AG09319 (cell line): ENCODE measurements at places on chromosomes 5 and 9.

DNA sequence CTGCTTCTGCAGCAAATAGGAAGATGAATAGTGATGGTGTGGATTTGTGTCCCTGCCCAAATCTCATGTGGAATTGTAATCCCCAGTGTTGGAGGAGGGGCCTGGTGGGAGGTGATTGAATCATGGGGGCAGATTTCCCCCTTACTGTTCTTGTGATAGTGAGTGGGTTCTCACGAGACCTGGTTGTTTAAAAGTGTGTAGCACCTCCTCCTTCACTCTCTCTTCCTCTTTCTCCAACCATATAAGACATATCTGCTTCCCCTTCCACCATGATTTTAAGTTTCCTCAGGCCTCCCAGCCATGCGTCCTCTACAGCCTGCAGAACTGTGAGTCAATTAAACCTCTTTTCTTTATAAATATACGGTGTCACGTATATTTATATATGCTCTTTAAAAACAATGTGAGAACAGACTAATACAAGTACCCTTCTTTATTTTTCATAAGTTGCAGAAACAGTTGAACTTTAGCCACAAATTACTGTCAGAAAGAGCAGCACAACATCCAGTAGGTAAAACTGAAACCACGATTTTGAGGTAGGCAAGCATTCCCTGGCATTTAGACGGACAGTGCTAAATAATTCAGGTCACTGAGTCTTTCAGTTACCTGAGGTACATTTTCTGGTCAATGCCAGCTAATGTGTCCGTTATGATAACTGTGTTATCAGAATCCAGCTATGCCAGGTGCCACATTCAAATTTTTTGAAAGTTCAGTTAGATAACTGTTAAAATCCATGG is 79.3 kb upstream of the SPEF2 start:
- no peak for DNase-seq

GRCh38 chr9:112233769-112234168 is 58.7 kb upstream of the SUSD1 start:
- DNase-seq: peak; percentile 32

GRCh38 chr5:90590-91547 is 1.1 kb upstream of the PLEKHG4B start:
- no peak for DNase-seq

- DNase-seq: no peak
These were observed 8.0 kb downstream of the B4GALT1 start for GRCh38 chr9:33158843-33159776.

GRCh38 chr5:164377746-164378145 is 872.3 kb downstream of the MAT2B start:
- DNase-seq: no peak

DNA sequence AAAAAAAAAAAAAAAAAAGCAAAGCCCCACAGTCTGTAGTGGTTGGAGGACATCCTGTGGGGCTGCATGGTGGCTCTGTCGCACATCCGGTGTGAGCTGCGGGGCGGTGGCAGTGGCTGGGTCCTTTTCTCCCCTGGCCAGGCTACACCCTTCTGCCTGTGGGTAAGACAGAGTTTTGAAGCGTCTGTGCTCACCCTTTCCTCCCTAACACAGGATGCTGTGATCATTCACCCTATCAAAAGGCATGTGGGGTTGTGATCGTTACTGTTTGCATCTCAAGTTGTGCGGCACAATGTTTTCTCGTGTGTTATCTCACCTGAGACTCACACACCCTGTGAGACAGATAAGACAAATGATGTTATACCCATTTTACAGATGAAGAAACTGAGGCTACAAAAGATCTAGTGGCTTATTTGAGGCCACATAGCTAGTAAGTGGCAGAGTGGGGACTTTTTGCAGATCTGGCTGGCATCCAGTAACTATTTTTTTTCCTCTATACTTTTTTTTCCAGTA is 17.5 kb downstream of the IRF1 start:
- DNase-seq: no peak

DNA sequence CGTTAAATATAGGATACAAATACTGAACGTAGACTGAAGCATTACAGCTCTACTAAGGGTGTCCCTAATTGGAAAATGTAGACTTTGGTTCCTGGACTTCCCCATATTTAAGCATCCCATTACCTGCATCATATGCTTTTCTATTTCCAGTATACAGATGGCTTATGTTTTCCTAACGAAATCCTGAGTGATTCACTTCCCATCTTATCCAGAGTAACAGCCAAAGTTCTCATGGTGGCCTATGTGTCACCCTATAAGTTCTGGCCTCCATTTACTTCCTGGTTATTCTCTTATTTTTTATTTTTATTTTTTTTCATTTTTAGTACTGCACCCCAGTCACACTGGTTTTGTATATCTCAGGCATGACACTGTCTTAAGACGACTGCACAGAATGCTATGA is 552.3 kb downstream of the PRDM9 start:
- DNase-seq: no peak

DNA sequence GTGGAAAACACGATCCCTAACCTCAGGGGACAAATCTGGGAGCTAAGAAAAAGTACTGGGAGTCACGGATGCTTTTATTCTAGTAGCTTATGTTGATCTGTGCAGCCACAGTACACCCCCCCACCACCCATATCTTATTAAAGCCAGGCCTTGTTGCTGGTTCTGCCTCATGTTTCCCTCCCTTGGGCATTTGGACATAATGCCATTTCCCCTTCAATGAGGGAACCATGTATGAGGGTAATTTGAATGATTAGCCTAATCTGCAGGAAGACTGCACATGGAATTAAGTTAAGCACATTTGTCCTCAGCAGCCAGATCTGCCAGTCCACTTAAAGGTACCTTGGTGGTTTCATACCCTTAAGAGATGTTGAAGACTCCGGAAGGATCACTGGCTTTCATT is 102.0 kb downstream of the ARHGAP26 start:
- no peak for DNase-seq

DNA sequence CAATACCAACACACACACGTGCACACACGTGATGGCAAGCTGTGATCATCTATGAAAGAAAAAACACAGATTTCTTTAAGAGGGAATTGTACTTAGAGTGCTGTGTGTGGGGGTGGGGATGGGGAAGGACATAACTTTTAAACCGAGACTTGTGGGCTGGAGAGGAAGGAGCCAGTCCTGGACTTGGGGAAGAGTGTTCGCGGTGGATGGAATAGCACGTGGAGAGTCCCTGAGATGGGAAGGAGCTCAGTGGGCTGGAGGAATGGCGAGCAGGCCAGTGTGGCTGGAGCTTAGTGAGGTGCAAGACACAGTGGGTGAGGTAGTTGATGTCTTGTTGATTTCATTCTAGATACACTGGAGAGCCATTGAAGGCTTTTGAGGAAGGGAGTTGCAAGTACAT is 78.5 kb downstream of the RGS3 start:
- DNase-seq: no peak

GRCh38 chr5:113264046-113264445 is 170.7 kb downstream of the TSSK1B start:
- no peak for DNase-seq

DNA sequence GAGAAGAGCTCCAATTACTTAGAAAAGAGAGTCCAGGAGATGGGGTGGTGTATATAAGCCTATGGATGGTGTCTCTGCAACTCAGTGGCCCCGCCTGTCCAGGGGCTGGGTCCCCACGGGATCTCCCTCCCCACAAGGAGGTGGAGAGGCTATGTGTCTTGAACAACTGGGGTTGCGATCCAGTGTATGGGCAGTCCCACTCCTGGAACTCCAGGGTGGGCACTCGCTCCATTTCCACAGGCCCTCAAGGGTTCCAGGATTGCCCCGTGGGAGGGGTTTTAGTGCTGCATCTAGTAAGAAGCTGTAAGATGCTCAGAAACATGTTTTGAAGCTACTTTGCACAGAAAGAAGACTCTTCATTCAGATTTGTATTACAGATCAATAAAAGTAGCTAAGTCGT is 558 bp upstream of the SMAD5 start:
- DNase-seq: no peak

DNA sequence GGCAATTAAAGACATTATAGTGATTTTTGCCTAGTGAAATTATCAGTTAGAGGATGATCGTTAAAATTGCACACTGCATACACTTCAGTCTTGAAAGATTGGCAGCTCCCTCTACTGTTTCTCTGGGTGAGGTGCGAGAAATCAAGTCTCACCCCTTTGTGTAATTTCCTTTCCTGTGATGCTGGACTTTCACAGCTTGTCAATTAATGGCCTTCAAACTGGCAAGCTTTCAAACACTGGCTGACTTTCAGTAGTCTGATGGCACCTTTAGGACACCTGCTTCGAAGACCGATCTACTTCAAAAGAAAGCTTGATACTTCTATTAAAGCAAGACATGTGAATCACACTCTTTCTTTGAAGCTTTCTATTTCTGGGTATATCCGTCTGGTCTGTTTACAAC is 706.7 kb upstream of the PTPRD start:
- no peak for DNase-seq

- DNase-seq: no peak
These were observed 12.0 kb upstream of the B4GALT1 start for GRCh38 chr9:33178972-33179697.

DNA sequence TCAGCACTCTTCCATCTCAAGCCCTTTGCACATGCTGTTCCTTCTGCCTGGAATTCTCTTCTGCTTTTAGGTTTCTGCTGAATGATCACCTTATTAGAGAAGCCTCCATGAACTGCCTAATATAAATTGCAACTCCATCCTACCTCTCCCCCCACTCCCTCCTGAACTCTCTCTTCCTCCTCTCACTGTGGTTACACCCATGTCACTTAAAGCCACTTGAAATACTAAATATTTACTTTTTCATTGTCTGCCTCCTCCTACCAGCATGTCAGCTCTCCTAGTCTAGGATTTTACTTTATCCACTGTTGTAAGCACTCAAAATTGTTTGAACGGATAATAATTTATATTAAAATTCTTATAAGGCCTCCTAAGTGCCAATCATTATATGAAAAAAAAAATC is 43.8 kb downstream of the ACTL7B start:
- DNase-seq: no peak

- no peak for DNase-seq
These were observed 44.1 kb upstream of the RXRA start for GRCh38 chr9:134282138-134282650.

DNA sequence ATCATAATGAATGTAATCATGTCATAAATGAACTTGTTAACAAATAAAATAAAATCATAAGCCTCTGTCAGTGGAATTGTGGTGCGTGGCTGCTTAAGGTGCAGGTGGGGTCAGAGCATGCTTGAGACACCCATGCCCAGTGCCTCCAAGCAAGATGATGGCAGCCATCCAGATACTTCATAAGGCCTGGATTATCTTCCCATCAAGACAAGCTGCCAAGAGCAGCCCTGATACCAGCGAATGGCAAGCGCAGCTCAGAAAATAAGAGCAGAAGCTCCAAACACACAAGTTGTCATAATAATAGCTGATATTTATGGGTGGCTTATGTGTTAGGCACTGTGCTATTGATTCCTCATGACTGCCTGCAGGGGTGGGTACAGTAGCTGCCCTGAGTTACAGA is 21.8 kb upstream of the LMX1B start:
- no peak for DNase-seq

DNA sequence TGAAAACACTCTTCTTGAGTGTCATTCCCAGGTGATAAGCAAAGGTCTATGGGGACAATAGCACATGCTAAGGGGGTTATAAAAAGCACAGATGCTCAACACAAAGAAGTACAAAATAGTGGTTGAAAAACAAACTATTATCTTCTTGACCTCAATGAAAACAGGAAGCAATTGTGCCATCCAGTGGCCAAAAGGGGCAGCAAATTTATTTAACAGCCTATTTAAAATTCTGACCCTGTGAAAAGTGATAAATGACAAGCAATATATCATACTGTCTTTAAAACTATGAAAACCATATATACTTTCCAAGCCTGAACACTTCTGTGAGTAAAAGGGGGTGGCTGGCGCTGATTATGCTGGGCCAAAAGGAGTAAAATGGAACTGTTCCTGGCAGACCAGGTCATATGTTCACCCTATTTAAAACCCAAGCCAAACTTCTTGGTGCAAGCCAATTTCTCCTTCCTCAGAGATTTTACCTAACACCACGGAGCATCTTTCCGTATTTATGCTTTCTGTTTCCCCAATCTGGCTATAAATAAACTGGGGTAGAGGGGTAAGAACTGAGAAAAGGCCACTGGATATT is 29.7 kb downstream of the TEX10 start:
- peak; percentile 8 for DNase-seq

DNA sequence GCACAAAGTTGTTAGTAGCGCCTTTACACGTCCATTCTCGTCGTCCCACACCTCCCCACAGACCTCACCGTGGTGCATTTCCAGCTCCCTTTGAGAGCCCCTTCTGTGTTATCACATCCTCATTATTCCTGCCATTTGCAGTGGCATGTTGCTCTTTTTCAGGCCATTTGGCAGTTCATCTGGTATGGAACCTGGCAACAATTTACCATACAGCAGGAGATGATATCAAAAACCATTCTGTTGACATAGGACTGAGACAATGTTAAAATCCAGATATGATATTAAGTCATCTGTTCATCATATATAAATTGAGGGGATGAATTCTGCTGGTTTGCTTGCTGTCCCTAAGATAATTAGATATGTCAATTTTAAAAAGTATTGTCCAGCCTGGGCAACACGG is 83.0 kb downstream of the TMEM174 start:
- DNase-seq: no peak

- no peak for DNase-seq
These were observed 2.7 kb downstream of the CCL27 start for GRCh38 chr9:34659592-34660253.

- no peak for DNase-seq
These were observed 420.1 kb downstream of the MTRR start for GRCh38 chr5:8288897-8289516.

GRCh38 chr5:60223342-60223741 is 329.8 kb upstream of the PDE4D start:
- no peak for DNase-seq

DNA sequence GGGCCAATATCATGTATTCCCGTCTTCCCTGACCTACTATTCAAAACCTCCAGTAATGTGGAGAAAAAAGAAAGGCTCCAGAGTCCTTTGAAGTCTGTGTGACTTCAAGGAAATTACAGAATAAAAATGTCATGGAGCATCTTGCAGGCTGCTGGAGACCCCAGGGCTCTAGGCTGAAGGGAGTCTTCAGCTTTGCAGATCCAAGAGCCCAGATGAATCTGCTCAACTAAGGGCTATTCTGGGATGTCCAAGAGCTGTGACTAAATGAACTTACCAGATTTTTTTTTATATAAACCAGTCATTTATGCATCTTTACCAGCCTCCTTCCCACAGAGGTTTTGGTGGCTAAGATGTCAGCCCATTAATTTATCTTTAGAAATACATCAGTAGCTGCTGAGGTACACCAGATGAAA is 167.3 kb downstream of the MUSK start:
- DNase-seq: no peak

DNA sequence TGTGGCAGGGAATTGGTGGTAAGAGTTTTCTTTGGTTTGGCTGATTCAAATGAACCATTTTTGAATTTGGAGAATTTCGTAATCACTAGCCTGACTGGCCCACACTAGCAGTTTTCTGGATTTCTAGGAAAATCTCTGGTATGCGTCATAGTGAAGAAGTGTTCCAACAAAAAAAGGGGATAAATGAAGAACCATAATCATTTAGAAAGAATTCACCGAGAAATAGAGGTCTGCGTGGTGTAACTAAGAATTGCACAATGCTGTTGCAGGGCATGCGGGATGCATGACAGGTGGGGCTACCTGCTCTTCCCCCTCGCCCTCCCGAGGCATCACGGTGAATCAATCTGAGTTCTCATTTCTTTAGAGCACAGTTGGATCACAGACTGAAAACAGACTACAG is 232.3 kb upstream of the PAPPA start:
- DNase-seq: peak; percentile 72
